ENCODE measurements at places on chromosomes 13 and 19.
A peak's percentile ranks its signal among the peaks of the same experiment; 100 is the strongest.

DNA sequence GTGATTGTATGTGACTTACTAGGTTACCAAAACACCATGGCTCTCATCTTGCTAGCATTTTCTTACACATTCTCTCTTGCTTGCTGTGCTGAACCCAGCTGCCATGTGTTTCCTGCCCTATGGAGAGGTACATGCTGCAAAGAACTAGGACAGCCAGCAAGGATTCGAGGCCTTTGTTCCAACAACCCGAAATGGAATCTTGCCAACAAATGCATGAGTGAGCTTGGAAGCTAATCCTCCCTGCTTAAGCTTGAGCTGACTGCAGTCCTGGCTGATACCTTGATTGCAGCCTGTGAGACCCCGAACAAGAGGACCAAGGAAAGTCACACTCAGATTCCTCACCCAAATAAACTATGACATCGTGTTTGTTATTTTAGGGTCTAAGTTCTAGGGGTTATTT lies 651.2 kb downstream of the SLITRK6 start:
- DNase-seq: peak; percentile 93

- no peak for DNase-seq
These were observed 11.1 kb downstream of the ZC3H13 start for GRCh38 chr13:46041419-46041839.

DNA sequence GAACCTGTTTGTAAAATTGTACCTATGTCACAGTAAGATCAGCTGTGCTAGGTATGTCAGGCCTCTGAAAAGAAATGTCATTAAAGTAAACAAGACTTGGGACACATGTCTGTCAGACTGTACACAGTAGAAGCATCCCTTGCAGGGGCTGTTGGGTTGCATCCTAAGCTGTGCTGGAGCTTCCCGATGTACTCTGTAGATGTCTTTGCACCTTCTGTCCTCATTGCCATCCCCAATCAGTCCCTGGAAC lies 48.7 kb upstream of the GPR183 start:
- no peak for DNase-seq

DNA sequence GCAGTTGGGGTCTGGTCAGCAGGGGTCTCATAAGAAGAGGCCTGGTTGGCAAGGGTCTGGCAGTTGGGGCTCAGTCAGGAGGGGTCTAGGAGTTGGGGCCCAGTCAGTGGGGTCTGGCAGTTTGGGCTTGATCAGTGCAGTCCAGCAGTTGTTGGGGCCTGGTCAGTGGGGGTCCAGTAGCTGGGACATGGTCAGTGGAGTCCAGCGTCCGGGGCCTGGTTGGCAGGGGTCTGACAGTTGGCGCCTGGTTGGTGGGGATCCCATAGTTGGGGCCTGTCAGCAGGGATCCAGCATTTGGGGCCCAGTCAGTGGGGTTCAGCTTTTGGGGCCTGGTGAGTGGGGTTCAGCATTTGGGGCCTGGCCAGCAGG lies 60.5 kb upstream of the TPM4 start:
- no peak for DNase-seq

GRCh38 chr13:52779103-52779502 lies 39.5 kb upstream of the CNMD start:
- DNase-seq: no peak

- DNase-seq: no peak
These were observed 242.1 kb downstream of the DACH1 start for GRCh38 chr13:71624653-71625600.

GRCh38 chr13:80336370-80336769 lies 4.6 kb downstream of the SPRY2 start:
- DNase-seq: no peak

- peak; percentile 4 for DNase-seq
These were observed 568 bp downstream of the POLR2I start for GRCh38 chr19:36113894-36114720.

- no peak for DNase-seq
These were observed 26.4 kb downstream of the CDK8 start for GRCh38 chr13:26280295-26280694.

DNA sequence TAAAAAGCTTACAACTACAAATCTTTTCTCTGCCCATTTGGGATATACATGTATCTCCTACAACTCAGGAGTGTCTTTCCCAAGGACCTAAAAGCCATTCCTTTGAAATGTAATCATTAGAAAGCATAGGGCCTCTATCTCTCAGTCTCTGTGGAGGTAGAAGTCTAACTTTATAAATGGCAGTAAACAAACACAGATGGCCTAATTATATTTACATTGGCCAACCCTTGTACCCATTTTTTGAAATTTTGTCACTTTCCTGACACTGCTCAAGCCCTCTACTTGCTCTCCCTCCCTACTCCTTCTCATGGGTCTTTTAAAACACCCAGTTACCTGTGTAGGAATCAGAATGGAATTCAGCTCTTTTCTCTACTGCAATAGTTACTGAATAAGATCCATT lies 24.8 kb downstream of the RNF6 start:
- no peak for DNase-seq

GRCh38 chr13:41304551-41304950 lies 6.5 kb upstream of the NAA16 start:
- DNase-seq: no peak

DNA sequence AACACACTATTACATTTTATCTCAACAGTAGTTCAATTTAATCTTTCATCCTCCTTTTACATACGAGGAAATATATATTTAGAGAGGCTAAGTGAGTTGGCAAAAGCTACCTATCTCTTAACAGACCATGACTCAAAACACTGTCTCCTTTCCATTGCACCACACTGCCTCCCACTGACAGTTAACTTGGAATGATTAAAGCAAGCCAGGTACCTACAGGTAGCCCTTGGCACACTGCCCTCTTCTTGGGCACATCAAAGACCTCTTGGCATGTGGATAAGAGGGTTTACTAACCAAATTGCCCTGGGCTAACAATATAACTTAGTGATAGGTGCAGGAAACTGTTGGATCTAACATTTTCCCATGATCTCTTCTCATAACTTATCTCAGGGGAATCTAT lies 1.8 kb downstream of the ABHD13 start:
- DNase-seq: no peak

DNA sequence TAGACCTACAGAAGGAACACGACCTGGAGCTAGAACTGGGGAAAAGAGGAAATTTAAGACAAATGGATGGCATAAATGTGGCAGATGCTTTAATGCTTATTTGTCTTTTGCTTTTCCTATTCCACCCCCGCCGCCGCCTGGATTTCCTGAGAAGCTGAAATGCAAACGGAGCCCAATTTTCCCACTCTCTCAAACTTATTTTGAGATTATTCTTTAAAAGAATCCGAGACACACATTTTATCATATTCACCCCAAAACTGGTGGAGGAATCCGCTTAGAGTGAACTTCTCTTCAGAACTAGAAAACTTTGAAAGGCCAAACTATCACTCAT lies 5.8 kb downstream of the POU4F1 start:
- no peak for DNase-seq

DNA sequence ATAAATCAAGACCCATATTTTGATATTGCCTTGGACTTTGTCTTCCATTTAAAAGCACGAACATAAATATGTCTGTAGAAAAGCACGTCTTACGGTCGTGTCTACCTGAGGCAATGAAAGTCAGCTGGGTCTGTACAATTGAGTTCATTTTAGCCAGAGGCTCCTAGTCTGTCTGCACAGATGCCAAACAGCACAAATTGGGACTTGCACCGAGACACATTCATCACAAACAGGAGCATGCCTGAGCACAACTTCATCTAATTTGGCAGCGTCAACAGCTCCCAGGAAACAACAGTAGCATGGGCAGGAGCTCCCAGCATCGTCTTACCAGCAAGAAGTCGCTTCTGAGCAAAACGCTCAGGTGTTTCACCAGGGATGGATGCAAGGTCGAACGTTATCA lies 687.0 kb downstream of the EFNB2 start:
- no peak for DNase-seq

- DNase-seq: no peak
These were observed 414.9 kb downstream of the COG6 start for GRCh38 chr13:40070357-40070756.

- DNase-seq: no peak
These were observed 56.1 kb downstream of the MAP4K1 start for GRCh38 chr19:38561658-38562057.

GRCh38 chr13:102289606-102290005 lies 112.2 kb downstream of the FGF14 start:
- no peak for DNase-seq

GRCh38 chr19:33207040-33207620 lies 13.0 kb downstream of the LRP3 start:
- no peak for DNase-seq

GRCh38 chr13:30341815-30342570 lies 34.6 kb upstream of the KATNAL1 start:
- DNase-seq: no peak

DNA sequence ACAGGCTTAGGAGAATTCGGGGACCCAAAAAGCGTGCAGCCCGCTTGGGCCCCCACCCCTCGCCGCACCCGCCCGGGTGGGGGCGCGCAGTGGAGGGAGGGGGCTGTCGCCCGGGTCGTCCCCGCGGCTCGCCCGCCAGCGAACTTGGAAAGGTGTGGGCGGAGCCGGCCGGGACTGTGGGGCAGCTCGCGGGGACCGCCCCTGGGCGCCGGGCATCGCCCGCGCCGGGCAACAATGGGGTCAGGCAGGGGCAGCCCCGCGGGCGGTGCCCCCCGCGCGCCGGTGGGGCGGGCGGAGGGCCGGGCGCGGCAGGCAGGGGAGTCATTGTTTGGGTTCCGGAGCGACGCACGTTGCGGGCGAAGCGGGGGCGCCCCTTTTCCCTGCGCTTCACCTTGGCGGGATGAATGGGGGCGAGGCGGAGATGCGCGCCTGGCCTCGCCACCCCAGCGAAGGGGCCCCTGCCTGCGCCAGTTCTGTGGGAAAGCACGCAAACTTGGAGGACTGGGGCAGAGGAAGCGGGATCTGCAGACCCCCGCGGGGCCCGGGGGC lies 647 bp upstream of the KLF12 start:
- peak; percentile 78 for DNase-seq

DNA sequence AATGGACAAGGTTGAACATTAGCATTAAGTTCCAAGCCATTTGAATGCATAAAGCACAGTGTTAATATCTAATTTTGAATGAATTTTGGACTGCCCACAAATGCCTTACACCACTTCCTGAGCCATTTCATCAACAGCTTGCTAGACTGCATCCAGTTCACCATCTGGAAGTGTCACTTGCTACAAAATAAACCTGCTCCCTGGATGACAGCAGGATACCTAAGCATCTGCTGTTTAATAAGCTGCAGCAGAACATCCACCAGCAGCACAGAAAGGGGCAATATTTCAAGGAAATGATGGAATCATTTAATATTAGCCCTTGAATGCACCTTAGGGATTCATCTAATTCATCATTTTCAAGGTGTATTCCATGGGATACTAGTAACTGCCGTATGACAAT lies 76.6 kb upstream of the PCDH9 start:
- no peak for DNase-seq

DNA sequence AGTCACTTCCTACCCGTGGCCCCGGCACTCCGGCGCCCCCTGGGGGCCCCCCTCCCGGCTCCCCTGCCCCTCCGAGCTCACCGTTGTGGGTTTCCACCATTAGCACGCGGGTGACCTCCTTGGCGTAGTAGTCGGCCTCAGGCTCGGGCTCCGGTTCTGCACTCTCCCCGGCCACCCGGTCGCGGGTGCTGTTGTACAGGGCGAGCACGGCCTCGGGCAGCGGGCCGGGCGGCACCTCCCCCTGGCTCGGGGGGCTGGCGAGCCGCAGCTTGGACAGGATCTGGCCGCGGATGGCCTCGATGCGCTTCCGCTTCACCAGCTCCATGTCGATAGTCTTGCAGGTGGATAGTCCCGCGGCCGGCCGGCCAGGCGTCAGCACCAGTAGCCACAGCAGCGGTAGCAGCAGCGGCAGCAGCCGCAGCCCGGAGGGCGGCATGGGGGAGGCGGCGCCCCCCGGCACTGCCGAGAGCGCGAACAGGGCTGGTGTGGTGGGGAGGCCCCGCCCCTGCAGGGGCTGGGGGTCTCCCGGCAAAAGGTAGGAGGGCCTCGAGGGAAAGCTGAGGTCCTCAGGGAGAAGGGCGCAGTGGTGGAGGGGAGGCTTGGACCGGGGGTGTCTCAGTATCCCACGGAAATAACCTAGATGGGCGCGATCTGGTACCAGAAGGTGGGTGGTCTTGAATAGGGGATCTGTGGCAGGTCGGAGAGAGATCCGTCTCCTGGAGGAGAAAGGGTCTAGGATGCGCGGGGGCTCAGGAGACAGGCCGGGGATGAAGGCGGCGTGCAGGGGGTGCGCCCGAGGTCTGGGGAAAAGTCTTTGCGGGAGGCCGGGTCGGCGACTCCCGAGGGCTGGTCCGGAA lies 885 bp downstream of the TGFB1 start:
- no peak for DNase-seq
